ENCODE measurements at places on chromosomes 2 and 18.
A peak's percentile ranks its signal among the peaks of the same experiment; 100 is the strongest.

DNA sequence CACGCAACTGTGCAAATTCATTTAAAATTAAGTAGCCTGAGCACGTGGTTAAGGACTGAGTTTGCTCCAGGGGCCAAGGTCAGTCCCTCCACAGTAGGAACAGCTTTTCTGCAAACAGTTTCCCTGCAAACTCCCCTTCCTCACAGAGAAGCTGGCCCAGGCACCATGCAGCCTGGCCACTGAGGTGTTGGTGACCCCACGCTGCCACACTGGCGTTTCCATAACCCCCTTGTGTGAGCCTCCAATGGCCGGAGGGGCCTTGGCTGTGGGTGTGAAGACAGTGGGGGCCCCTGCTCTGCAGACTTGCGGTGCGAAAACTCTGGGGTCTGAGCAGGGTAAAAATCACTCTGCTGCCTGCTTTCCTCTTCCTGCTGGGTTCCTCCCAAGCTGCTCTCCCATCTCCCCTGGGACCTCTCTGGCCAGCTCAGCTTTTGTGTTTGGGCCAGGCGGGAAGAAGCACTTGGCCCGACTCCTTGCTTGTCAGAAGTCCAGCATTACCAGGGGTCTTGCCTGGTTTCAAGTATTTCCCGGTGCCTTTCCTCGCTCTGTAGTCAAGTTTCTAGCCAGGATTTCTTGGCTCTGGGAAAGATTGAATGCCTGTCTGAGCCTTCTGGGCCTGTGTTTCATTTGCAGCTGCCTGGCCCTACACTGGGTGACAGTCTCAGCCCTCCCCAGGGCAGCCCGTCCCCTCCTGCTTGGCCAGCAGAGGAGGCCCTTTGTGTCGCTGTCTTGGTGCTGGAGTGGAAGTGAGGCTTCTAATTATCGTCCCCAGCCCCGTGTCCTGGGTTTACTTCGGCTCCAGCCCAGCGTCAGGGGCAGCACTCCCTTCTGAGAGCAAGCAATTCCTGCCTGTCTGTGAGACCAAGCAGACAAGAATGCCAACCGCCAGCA is 131.4 kb upstream of the SLC1A4 start:
- peak; percentile 33 for DNase-seq

GRCh38 chr18:79547413-79548076 is 132.1 kb upstream of the CTDP1 start:
- DNase-seq, result no peak

- DNase-seq, result no peak
These were observed 30.4 kb downstream of the CIB4 start for GRCh38 chr2:26610504-26611335.

GRCh38 chr2:212711856-212712255 is 173.3 kb upstream of the ERBB4 start:
- DNase-seq, result no peak

GRCh38 chr18:51437280-51438271 is 240.1 kb upstream of the MEX3C start:
- DNase-seq, result no peak

- no peak for DNase-seq
These were observed 568 bp downstream of the ARL5A start for GRCh38 chr2:151827564-151828142.

- no peak for DNase-seq
These were observed 169.2 kb downstream of the CDH20 start for GRCh38 chr18:61502472-61502871.

DNA sequence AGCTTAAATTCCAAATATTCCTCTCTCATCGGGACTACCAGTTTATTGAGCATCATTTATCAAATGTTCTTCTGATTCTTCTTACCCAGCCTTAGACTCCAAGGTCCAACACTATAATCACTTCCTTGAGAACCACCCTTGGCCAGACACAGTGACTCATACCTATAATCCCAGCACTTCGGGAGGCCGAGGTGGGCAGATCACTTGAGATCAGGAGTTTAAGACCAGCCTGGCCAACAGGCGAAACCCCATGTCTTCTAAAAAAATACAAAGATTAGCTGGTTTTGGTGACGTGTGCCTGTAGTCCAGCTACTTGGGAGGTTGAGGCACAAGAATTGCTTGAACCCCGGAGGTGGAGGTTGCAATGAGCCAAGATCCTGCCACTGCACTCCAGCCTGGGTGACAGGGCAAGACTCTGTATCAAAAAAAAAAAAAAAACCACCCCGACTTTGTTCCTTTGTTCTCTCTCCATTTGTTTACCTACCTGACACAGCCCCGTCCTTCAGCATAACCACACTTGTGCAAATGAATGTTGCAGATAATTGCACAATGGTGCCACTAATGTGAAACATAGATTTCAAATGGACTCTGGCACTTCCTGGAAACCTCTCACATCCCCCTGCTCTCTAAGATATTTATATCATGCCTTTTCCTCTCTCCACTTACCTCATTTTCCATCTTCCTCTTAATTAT is 38.9 kb upstream of the LPIN2 start:
- no peak for DNase-seq

- peak; percentile 14 for DNase-seq
These were observed 877 bp downstream of the INHBB start for GRCh38 chr2:120346667-120347358.

- DNase-seq, result no peak
These were observed 246.9 kb downstream of the GLI2 start for GRCh38 chr2:120982598-120982997.

DNA sequence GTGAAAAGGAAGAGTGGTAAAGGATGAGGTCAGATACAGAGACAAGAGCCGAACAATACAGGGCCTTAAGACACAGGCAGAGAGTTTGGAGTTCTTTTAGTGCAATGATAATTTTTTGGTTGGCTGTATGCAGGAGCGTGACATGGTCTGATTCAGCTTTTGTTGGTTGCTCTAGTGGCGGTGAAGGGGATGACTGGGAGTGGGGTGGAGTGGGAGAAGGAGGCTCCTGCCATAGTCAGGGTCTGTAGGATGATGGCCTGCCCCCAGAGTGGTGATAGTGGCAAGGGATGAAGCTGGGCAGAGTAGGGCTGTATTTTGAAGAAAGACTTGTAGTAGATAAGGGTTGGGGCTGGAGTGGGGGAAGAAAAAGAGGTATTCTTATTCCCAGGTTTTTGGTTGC is 306.6 kb upstream of the VWC2L start:
- DNase-seq, result no peak

DNA sequence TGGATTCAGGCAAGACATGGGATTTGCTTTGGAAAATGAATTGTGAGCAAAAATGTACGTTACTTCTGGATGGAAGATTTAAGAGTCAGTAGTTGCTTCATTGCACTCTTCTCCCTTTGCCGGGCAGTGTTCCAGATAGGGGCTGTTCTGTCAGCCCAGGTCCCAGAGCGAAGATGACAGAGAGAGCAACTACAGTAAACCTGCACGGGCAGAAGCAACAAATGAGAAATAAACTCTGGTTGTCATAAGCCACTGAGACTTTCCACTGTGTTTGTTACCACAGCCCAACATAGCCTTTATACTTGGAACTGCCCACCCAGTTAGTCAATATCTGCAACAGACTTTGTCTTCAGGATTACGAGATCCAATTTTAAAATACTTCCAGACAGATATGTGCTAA is 83.3 kb downstream of the CACNB4 start:
- DNase-seq, result no peak

- no peak for DNase-seq
These were observed 833.1 kb upstream of the NXPH2 start for GRCh38 chr2:139613264-139613663.

DNA sequence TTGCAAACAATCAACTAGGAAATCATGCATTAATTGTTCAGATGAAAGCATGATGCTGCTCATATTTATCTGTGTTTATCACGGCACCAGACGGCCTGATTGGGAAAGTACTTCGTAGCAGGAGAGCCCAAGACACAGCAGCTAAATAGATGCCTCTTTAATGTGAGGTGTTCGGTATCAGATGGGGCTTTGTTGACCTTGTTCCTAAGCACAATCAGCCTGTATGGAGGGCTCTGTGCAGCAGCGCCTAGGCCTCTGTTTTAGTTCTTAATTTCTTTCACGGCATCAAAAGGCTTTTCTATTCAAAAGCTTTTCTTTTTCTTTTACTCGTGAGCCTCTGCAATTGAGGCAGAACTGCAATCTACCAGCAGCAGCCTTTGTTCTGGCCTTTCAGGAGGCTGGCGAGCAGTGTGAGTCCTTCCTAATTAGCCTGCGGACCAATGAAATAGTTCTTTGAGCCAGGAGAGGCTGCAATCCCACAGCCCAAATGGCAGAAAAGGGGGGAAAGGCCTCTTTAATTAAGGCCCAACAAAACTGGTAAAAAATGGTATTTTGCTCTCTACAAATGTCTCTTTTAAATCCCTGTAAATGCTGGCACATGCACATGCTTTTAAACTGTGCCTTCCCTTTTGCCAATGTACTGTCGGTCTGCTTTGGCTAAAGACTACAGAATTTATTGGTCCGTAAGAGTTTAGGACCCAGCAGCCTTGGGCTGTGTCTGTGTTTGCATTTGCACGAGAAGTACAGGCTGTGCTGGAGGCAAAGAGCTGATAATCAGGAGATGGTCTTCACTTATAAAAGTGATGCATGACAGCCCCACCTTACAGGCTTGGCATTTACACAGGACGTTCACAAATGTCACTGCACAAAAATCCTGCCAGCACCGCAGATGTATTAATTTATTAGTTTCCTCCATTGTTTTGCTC is 159.6 kb downstream of the RND3 start:
- peak; percentile 4 for DNase-seq

GRCh38 chr2:217045700-217046475 is 186.0 kb upstream of the TNP1 start:
- no peak for DNase-seq

DNA sequence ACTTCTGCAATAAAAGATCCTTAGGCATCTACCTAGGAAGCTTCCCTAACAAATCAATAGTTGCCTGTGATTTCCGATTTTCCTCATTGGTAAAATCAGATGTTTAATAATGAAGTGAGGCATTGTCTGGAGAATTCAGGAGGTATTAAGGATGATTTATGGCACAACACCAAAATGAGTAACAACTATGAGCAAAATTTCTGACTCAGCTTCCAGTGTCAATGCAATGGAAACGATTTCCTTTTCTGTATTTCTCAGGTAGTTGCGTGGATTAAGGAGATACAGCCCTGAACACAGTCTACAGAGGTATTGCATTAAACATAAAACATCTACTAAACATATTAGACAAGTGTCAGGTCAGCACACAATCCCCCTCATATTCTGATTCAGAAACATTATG is 99.5 kb downstream of the EPB41L3 start:
- DNase-seq, result no peak

GRCh38 chr2:73561422-73561821 is 80.8 kb downstream of the NAT8 start:
- DNase-seq, result no peak

DNA sequence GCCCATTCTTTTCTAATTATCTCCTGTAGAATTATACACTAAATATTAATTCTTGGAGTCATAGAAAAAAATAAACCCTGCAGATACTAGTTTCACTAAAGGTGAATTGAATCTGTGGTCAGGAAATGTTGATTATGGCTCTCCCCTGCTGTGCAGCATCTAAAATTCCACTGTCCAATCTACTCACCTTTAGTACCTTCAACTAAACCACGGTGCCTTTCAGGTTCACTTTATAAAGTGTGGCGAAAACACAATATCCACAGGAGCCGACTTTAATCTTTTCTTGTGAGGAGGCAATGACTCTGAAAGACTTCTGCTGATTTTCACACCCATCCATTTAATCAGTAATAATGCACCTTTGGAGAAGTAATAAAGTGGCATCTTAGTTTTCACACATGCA is 402.3 kb downstream of the THSD7B start:
- no peak for DNase-seq

- DNase-seq, result no peak
These were observed 21.1 kb downstream of the NBAS start for GRCh38 chr2:15539999-15540398.
